ENCODE measurements at places on chromosomes 16 and 17.

DNA sequence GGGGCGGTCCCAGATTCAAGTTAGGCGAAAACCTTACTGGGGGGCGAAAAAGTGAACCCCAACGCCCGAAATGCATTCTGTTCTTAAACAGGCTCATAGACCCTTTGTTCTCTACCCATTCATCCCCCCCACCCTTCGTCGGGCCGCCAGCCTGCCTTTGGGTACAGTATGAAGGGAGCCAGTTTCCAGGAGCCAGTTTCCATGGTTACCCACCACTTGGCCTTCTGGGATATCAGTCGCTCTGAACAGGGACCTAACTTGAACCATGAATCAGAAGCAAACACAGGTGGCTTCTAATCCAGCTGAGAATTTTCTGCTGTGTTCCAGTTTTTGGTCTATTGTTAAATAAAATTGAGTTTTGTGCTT, 532 bp downstream of the DHX40 start:
- DNase-seq: peak; percentile 69

DNA sequence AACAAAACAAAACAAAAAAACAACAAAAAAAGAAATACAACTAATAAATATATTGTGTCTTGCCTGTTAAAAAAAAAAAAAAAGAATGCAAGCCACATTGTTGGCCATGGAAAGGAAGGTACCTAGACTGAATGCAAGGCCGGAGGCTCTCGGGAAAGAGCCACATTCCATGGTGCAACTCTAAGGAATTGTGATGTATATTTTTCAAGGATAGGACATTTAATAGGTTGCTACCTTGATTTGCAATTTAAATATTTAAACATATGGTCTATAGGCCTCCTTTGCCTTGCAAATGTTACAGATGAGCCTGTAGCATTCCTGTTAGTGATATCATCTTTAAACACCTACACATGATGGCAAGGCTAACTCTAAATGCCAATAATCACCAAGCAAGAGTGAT, 650.9 kb downstream of the TOX3 start:
- DNase-seq: no peak

GRCh38 chr17:45050481-45051059, 862 bp downstream of the DCAKD start:
- peak; percentile 37 for DNase-seq

GRCh38 chr16:62201911-62202310, 165.7 kb upstream of the CDH8 start:
- no peak for DNase-seq

GRCh38 chr17:74686761-74687160, 26.0 kb downstream of the CD300LF start:
- peak; percentile 60 for DNase-seq

DNA sequence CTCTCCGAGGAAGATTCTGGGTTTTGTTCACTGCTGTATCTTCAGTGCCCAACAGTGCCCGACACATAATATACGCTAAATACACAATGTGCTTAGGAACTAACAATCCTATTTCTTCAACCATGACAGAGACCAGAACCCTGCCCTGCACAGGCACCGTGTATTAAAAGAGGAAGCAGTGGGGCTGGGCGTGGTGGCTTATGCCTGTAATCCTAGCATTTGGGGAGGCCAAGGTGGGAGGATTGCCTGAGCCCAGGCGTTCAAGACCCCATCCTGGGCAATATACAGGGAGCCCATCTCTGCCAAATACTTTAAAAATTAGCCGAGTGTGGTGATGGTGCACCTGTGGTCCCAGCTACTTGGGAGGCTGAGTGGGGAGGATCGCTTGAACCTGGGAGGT, 19.3 kb downstream of the ARL2BP start:
- peak; percentile 21 for DNase-seq

GRCh38 chr16:69109486-69110270, 4.2 kb downstream of the HAS3 start:
- no peak for DNase-seq

All from inflammatory macrophage (primary cell).